Chondrocyte (in vitro differentiated cells): ENCODE measurements at places on chromosomes 1 and 21. TPM values are rescaled to one million over a fixed set of nuclear protein-coding genes. Genes with fewer than 3 reads are reported as not detected.

Gene DMRTA2
- not detected in 3 replicates for total RNA-seq

DNA sequence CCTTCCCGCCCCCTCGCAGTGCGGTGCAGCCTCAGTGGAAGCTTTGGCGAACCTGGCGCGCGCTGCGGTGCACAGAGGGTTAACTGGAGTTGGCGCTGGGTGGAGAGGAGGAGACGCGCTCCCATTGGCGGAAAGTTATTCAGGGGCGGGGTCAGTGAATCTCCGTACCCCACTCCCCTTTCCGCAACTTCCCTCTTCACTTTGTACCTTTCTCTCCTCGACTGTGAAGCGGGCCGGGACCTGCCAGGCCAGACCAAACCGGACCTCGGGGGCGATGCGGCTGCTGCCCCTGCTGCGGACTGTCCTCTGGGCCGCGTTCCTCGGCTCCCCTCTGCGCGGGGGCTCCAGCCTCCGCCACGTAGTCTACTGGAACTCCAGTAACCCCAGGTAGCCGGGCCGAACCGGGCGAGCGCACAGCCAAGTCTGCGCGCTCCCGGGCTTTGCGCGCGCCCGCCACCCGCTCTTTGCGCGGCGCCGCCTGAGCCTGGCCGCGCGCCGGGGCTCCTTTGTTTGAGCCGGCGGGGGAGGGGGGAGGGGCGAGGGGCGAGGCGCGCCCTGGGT lies at the start of gene EFNA4:
Gene EFNA4, plus strand, starts transcription at position 191 of the 561 bp plus-strand sequence. Its CDS starts 84 bp downstream, at position 275.
- no peak for DNase-seq

- DNase-seq, result no peak
Observed at GRCh38 chr21:21175798-21176334, 177.7 kb downstream of the NCAM2 start.

Gene KRTAP20-1
- not detected in 3 replicates for total RNA-seq

GRCh38 chr1:207964195-207964966 lies 53.5 kb upstream of the CD34 start:
- DNase-seq, result no peak
